T-helper 17 cell (primary cell): ENCODE measurements at places on chromosomes 12 and 14. TPM values are rescaled to one million over a fixed set of nuclear protein-coding genes. Genes with fewer than 3 reads are reported as not detected.

The CLEC14A gene
- total RNA-seq = not detected

The PTGDR gene
- total RNA-seq = 3.7 TPM

The TSHR gene
- 0.50 TPM for total RNA-seq

DNA sequence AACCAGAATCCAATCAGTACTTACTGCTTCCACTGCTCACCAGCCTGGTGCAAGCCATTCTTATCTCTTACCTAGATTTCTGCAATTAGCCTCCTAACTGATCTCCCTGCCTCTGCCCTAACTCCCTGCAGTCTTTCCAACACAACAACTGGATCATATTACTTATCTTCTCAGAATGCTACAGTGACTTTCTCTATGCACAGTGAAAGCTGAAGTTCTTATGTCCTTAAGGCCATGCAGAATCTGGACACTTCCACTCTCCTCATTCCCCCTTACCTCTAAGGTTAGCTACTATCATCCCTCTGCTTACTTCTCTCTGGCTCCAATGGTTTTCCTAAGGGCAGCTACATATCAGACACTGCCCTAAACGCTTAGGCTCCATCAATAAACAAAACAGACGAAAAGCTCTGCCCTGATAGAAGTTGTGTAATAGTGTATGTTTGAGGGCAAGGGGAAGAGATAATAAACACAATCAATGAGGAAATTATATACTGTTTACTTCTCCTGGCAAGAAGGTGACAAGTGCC, 4.0 kb downstream of the KTN1 start:
- no peak for DNase-seq

DNA sequence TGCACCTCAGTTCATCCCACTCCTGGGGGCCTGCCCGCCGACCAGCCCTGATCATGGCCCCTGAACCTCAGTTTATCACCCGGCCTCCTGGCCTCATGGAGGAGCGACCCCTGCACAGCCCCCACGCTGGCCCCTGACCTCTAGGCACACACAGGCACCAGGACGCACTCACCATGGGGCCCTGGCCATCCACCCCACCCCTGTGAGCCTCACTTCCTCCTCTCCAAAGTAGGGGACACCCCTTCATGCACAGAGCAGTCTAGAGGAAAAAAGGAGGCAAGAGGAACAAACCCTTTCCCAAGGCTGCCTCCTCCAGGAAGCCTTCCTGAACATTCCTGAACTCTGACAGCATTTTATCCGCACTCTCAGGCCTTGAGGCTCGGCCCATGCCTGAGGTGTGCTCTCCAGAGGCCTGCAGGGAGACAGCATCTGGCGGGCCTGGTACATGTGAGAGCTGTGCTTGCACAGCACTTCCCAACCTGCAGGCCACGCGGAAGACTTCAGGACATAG, 39.4 kb downstream of the CCNK start:
- DNase-seq = no peak

- no peak for DNase-seq
Measured at GRCh38 chr12:3152892-3153291, 75.7 kb downstream of the TSPAN9 start.

DNA sequence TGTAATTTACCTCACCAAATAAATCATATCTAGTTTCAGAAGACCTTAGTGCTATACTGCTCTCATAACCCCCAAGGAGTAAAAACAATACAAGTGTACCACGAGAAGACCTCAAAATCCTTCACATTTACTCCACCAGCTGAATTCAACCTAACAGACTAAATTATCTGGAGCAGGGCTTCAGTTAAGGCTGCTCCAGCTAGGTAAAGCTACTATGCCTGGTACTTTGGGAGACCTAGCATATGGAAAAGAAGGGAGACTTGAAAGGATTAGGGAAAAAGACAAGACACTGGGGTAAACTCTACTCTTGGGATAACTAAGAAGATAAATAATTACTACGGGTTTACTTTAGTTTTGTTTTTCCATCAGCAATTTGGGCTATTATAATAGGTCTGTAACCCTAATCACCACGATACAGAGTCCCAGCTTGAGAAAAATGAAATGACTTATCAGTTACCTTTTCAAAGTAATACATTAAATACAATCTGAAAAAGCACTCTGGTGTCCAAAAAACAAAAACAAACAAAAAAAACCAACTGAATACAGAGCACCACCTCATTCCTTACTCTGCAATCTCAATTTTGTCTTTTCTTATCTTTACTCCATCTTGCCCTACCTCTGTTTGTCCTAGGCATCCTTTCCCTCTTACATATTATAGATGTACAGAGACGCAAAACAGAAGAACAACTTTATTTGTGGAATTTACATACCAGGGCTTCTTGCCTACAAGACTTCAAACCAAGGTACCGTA, 2.1 kb downstream of the EML5 start:
- no peak for DNase-seq

DNA sequence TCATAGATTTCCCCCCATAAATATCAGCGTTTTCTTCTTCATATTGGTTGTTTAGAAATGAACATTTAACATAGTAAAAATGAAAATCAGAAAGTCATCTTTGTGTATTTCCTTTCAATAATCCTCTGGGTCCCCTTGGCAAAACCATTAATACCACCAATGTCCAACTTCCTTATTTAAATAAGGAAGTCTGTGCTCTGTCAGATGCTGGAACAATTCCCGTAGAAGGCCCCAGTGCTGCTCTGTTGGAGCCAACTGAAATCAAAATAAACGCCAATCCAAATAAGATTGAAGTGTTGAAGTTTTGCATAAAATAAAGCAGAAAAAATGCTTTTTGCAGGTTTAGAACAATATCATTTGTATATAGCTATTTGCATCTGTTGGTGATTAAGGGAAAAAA, 93.1 kb downstream of the PPM1H start:
- no peak for DNase-seq

- DNase-seq = no peak
Measured at GRCh38 chr12:90292183-90292582, 583.5 kb upstream of the ATP2B1 start.

DNA sequence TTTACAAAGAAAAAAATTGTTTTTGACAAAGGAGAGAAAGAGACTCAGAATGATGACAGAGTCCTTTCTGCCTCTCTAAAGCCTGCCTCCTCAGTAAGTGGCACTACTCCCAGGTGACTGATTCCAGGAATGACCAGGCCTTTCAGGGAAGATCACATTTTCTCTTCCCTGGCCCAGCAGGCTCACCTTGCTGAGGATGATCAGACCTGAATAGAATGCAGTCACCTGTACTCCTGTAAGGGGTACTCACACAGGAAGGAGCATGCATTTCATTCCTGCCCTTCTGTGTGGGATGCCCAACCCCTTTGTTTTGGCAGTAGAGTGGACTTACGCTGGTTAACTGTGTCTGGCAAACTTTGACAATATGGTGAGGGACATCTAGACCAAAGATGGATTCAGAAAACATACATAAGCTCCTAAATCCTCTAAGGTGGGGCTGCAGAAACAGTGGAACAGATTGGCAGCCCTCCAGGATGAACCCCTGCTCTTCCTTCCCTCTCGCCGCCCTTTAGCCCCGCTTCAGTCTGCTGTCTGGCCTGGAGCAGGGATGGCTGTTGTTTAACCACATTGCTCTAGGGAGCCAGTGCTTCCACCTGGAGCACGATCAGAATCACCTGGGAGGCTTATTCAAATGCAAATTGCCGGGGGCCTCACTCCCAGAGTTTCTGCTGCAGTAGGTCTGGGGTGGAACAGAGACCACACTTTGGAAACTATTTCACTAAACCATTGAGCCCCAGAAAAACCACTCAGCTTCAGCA, 29.8 kb downstream of the ERG28 start:
- DNase-seq = no peak

DNA sequence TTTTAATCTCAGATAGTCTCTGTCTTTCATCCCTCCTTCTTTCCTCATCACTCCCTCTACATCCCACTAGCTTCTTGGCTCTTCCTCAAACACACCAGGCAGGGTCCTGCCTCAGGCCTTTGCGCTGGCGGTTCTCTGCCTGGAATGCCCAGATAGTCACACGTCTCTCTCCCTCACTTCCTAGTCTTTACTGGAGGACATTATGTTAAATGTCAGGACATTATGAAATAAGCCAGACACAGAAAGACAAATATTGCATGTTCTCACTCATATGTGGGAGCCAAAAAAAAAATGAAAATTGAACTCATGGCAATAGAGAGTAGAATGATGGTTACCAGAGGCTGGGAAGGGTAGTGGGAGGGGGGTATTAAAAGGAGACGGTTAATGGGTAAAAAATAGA, 442.0 kb downstream of the MED13L start:
- DNase-seq = no peak
